CD4-positive, alpha-beta memory T cell (primary cell): ENCODE measurements at places on chromosomes 5 and 9. TPM values are rescaled to one million over a fixed set of nuclear protein-coding genes. Genes with fewer than 3 reads are reported as not detected.

Gene IFNA2
- not detected for total RNA-seq

Gene SPOCK1
- not detected for total RNA-seq

Gene GIN1
- total RNA-seq, result 14.8 TPM

Gene PCDHB9
- total RNA-seq, result 0.44 TPM

Gene AIF1L
- not detected for total RNA-seq

Gene TMC1
- not detected for total RNA-seq

Gene FGF10
- not detected for total RNA-seq

Gene ZNF782
- 14.7 TPM for total RNA-seq

Gene BTNL9
- not detected for total RNA-seq

Gene C7
- total RNA-seq, result not detected

Gene LMBRD2
- 16.6 TPM for total RNA-seq

- no peaks in the 10 kb centered on the region for H3K4me1 ChIP-seq
- no peaks in the 10 kb centered on the region for H3K27me3 ChIP-seq
- H3K36me3 ChIP-seq, result no peaks in the 10 kb centered on the region
- no peak overlapping the region for H3K4me3 ChIP-seq
- no peak overlapping the region for H3K27ac ChIP-seq
- DNase-seq, result no peak
Observed at GRCh38 chr5:116521173-116521872, 53.3 kb downstream of the SEMA6A start.

GRCh38 chr9:71854811-71855210 lies 56.2 kb downstream of the ABHD17B start:
- H3K4me3 ChIP-seq, result no peak overlapping the region
- no peak for DNase-seq
- H3K27ac ChIP-seq, result no peak overlapping the region
- no peaks in the 10 kb centered on the region for H3K36me3 ChIP-seq
- H3K4me1 ChIP-seq, result no peaks in the 10 kb centered on the region

DNA sequence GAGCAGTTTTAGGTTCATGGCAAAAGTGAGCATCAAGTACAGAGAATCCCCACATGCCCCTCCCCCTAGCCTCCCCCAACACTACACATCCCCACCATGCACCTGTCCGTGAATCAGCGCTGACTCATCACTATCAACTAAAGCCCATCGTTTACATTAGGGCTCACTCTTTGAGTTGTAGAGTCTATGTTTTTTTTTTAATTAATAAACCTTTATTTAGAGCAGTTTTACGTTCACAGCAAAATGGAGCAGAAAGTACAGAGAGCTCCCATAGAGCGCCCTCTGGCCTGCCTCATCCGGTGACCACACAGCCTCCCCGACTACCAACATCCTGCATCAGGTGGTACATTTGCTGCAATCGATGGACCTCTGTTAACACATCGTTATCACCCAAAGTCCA lies 47.9 kb upstream of the UNC5A start:
- DNase-seq, result no peak
- H3K27ac ChIP-seq, result no peak overlapping the region
- H3K4me1 ChIP-seq, result no peaks in the 10 kb centered on the region
- no peak overlapping the region for H3K4me3 ChIP-seq
- H3K36me3 ChIP-seq, result no peaks in the 10 kb centered on the region

- H3K4me1 ChIP-seq, result peaks cover 55% of the 10 kb centered on the region
- no peak overlapping the region for H3K4me3 ChIP-seq
- H3K27ac ChIP-seq, result no peak overlapping the region
- H3K36me3 ChIP-seq, result peaks cover 10% of the 10 kb centered on the region
Observed at GRCh38 chr9:129939431-129939830, 103.6 kb downstream of the FNBP1 start.

DNA sequence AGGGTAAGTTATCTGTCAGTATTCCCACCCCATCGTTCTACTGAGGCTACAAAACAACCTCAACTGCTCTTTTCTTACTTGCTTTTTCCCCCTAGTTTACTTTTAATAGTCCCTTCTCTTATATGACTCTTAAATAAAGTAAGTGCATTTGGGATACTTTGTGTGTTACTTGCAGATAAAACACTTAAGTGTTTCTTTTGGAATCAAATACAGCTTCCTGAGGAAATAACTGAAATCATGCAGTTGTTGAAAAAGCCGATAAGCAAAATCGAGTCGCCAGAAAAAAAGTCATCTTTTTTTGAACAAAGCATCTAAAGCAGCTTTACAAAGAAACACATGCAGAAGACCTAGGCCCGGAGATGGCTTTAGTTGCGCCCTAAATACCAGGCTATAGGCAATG lies 53.5 kb upstream of the EPB41L4A start:
- H3K4me3 ChIP-seq, result no peak overlapping the region

GRCh38 chr5:25619273-25619672 lies 974.5 kb upstream of the CDH10 start:
- no peaks in the 10 kb centered on the region for H3K4me1 ChIP-seq
- H3K27me3 ChIP-seq, result no peaks in the 10 kb centered on the region
- no peak overlapping the region for H3K27ac ChIP-seq
- DNase-seq, result no peak

- H3K27me3 ChIP-seq, result no peaks in the 10 kb centered on the region
- H3K4me1 ChIP-seq, result peaks cover 51% of the 10 kb centered on the region
- peak overlapping the region; percentile 74 for H3K27ac ChIP-seq
Observed at GRCh38 chr9:71909887-71910649, 925 bp downstream of the ABHD17B start.

GRCh38 chr9:97563458-97564135 lies 62.1 kb downstream of the TMOD1 start:
- no peaks in the 10 kb centered on the region for H3K4me1 ChIP-seq
- H3K27ac ChIP-seq, result no peak overlapping the region
- H3K36me3 ChIP-seq, result no peaks in the 10 kb centered on the region
- no peak for DNase-seq
- no peaks in the 10 kb centered on the region for H3K27me3 ChIP-seq
- H3K4me3 ChIP-seq, result no peak overlapping the region

DNA sequence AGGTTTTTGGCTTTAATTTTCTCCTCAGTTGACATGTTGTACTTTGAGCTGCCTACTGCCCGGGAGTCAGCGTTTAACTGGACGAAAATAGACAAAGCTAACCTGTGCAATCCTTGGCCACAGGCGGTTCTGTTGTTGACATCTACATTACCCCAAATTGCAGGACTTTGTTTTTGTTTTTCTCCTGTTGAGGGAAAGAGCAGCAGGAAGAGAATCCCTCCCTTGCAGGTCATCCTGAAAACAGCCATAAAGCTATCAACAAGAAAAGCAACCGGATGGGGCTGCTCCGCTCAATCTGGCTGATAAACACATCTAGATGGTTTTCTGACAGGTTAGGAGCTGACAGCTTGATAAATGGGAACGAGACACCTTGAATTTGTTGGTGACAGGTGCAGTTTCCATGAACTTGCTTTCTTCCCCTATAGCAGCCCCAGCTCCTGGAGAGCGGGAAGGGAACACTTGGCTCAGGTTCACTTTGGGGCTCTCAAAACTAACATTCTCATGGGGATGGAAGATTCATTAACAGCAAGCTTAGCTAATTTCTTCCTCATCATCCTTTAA lies 331.5 kb downstream of the SLIT3 start:
- H3K4me3 ChIP-seq, result no peak overlapping the region
- no peaks in the 10 kb centered on the region for H3K4me1 ChIP-seq
- no peaks in the 10 kb centered on the region for H3K27me3 ChIP-seq

- H3K4me1 ChIP-seq, result peaks cover 13% of the 10 kb centered on the region
- no peaks in the 10 kb centered on the region for H3K27me3 ChIP-seq
- DNase-seq, result no peak
Observed at GRCh38 chr5:103259705-103260355, 1.3 kb downstream of the MACIR start.

DNA sequence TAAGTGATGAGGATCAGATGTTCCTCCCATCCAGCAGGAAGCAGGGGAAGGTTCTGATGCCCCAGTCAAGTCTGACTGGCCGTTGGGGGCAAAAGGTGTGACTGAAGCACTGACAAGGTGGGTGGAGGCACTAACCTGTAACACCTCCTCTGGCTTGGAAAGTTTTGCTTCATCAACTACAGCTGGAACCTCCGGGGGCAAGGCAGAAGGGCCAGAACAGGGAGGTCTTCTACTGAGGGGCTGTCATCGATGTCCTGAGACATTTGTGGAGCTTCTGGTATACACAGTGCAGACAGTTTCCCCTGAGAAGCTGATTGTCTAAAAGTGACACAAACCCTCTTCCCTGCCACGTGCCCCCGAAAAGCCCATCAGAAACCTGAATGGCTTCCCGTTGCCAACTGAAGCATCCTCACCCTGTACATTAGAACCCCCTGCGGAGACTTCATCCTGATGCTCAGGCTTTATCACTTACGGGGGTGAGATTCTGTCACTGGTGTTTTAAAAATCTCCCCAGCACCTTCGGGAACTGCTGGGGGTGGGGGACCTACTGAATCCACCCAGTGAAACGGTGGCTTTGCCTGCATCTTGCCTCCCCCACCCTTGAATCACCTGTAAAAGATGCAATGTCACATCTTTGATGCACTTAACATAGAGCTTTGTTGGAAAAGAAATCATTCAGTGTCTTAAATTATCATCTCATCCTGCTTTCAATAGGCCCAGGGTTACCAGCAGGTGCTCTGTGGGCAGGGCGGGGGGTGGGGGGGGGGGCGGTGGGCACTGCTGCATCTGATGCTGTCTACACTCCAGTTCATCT lies 24.6 kb downstream of the TRAF1 start:
- H3K4me3 ChIP-seq, result no peak overlapping the region
- peaks cover 13% of the 10 kb centered on the region for H3K36me3 ChIP-seq
- DNase-seq, result no peak
- peaks cover 92% of the 10 kb centered on the region for H3K4me1 ChIP-seq
- no peaks in the 10 kb centered on the region for H3K27me3 ChIP-seq

GRCh38 chr5:24732184-24732583 lies 87.4 kb upstream of the CDH10 start:
- H3K27ac ChIP-seq, result no peak overlapping the region
- DNase-seq, result no peak

DNA sequence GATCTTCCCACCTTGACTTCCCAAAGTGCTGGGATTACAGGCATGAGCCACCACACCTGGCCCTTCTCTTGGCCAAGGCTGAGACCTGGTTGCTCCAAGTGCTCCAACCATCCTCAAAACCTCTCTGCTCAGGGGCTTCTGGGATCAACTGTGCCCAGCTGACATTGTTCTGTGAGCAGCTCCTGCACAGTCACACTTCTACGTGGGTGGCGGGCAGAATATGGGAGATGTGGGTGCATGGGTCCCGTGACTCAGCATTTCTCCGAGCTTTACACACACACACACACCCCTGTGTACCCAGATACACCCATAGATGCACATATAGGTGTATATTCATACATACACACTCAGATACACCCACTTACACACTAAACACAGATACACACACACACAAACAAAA lies 10.5 kb upstream of the MYORG start:
- no peaks in the 10 kb centered on the region for H3K27me3 ChIP-seq
- H3K4me1 ChIP-seq, result no peaks in the 10 kb centered on the region
- no peak overlapping the region for H3K4me3 ChIP-seq

- no peaks in the 10 kb centered on the region for H3K36me3 ChIP-seq
- H3K27me3 ChIP-seq, result no peaks in the 10 kb centered on the region
- no peak overlapping the region for H3K4me3 ChIP-seq
- no peaks in the 10 kb centered on the region for H3K4me1 ChIP-seq
- DNase-seq, result no peak
Observed at GRCh38 chr5:152689250-152689711, 284.2 kb upstream of the NMUR2 start.

DNA sequence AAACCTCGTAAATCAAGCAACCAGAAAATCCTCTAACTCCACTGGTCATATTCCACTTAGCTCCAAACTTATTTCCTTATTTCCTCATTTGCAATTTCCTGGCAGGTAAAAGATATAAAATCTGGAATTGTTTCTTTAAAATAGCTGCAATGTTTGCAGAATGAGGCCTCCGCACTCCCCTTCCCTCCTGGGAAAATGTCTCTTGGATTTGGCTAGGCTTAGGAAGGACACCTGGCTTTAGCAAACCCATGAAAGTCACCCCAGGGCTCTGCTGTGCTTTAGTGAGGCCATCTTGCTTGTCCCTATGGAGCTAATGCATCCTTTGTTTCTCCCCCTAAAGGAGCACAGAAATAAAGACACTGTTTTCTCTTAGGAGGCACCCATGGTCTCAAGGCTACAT lies 10.5 kb downstream of the ARSB start:
- DNase-seq, result no peak
- H3K4me1 ChIP-seq, result no peaks in the 10 kb centered on the region
- no peaks in the 10 kb centered on the region for H3K27me3 ChIP-seq

- H3K4me3 ChIP-seq, result no peak overlapping the region
- no peaks in the 10 kb centered on the region for H3K4me1 ChIP-seq
- H3K27me3 ChIP-seq, result no peaks in the 10 kb centered on the region
- no peak overlapping the region for H3K27ac ChIP-seq
Observed at GRCh38 chr5:28788954-28789353, 1750.6 kb upstream of the CDH9 start.

- H3K27me3 ChIP-seq, result peaks cover 4% of the 10 kb centered on the region
- no peak overlapping the region for H3K4me3 ChIP-seq
- no peak overlapping the region for H3K27ac ChIP-seq
Observed at GRCh38 chr9:97046228-97046627, 7.3 kb upstream of the CTSV start.

DNA sequence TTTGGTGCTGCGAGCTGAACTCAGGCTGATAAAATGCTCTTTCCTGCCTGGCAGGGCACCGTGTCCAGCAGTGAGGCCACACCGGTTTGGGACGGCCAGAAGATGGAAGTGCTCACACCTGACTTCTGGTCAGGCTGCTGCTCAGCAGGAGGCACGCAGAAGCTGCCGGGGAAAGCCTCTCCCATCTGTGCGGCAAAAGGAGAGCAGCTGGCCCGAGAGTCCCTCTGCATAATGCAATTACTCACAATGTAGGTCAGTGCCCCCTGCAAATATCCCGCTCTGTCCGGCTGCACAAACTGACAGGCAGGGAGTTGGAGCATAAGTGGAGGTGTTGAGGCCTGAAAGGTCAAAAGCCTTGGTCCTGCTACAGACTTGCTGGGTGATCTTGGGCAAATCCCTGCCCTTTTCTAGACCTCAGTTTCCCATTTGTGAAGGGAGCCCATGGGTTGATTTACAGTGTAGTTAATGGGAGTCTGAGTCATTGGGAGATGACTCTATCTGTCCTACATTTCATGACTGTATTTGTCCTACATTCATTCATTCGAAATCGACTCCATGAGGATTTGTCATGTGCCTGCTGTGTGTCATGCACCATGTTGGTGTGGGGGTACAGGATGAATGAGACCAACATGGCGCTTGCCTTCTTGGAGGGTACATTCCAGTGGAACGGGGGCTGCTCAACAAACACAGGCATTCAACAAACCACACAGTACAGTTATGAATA lies 61.8 kb upstream of the TBC1D2 start:
- H3K36me3 ChIP-seq, result no peaks in the 10 kb centered on the region
- no peak for DNase-seq
- H3K27ac ChIP-seq, result no peak overlapping the region
- H3K27me3 ChIP-seq, result no peaks in the 10 kb centered on the region
- H3K4me3 ChIP-seq, result no peak overlapping the region

- H3K4me3 ChIP-seq, result no peak overlapping the region
- no peaks in the 10 kb centered on the region for H3K4me1 ChIP-seq
- no peaks in the 10 kb centered on the region for H3K27me3 ChIP-seq
- DNase-seq, result no peak
Observed at GRCh38 chr5:168781941-168782571, 202.9 kb upstream of the PANK3 start.
